Small intestine (tissue), 16 donors: ENCODE measurements at places on chromosomes 4 and X. TPM values are rescaled to one million over a fixed set of nuclear protein-coding genes. Genes with fewer than 3 reads are reported as not detected.

The AMTN gene
- polyA plus RNA-seq = not detected

DNA sequence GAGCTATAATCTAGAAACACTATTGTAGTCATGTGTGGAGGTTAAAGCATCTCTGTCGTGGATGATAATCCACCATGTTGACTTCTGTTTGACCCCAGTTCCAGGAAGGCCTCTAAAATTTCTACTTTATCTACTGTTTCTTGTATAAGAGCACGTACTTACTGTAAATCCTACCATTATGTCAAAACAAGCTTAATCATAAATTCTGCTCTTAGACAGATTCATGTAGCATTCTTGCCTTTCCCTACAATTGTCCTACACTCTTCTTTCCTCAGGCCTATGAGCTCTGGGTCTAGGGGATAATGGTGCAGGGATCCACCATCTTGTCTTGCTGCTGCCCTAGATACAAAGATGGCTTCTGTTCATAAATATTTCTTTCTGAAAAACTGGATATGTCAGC lies 2594.3 kb downstream of the ARAP2 start:
- DNase-seq = no peak

- peak; percentile 8 for DNase-seq
Observed at GRCh38 chrX:85544609-85545008, 165.1 kb upstream of the POF1B start.

DNA sequence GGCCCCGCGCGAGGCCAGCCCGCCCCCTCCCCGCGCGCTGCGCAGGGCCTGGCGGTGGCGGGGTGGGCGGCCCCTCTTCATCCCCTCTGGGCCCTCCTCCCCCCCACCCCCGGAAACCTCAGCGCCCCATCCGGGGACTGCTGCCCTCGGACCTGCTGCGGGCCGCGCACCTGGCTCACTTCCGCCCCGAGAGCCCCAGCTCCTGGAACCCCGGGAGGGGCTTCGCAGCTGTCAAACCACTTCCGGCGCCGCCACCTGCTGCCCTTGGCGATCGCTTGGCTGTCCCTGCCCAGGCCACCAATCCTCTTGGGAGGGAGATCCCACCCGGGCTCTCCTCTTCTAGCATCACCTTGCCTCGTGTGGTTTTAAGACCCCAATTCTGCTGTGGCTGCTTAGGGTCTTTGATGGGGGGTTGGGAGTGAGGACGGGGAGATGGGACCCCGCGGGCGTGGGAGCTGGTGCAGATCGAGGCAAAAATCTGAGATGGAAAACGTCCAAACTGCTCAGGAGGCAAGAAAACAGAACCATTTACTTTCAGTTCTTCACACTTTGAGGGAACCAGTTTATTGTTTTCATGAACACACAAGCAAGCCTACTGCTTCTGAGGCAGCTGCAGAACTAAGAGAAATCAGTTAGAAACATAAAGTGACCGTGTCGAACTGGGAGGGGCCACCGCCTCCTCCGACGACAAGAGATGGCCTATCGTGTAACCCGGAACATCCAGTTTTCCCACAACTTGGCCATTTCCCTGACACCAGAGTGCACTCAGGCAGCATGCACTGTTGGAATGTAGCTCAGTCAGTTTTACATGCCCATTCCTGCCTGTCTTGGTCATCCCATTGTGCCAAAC lies 754 bp downstream of the MTMR1 start:
- peak; percentile 51 for DNase-seq

DNA sequence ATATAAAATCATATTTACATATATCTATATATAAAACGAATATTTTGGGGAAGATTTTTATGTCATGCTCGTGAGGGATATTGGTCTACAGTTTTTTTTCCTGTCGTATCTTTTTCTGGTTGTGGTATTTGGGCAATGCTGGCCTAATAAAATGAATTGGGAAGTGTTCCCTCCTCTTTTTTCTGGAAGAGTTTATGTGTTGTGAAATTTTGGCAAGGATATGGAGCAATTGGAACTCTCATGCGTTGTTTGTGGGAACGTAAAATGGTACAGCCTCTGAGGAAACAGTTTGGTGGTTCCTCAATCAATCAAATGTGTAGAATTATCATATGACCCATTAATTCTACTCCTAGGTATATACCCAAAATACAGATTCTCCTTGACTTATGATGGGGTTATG lies 69.8 kb downstream of the ZNF182 start:
- no peak for DNase-seq

GRCh38 chr4:128525992-128526630 lies 238.5 kb upstream of the PGRMC2 start:
- no peak for DNase-seq

DNA sequence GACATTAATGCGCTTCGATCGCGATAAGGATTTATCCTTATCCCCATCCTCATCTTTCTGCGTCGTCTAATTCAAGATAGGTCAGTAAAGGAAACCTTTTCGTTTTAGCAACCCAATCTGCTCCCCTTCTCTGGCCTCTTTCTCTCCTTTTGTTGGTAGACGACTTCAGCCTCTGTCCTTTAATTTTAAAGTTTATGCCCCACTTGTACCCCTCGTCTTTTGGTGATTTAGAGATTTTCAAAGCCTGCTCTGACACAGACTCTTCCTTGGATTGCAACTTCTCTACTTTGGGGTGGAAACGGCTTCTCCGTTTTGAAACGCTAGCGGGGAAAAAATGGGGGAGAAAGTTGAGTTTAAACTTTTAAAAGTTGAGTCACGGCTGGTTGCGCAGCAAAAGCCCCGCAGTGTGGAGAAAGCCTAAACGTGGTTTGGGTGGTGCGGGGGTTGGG lies 528 bp upstream of the FGF2 start:
- DNase-seq = peak; percentile 7
